ENCODE measurements at places on chromosomes 16 and 17.

GRCh38 chr16:2963723-2964474 is at the start of gene KREMEN2:
Gene KREMEN2, plus strand, starts transcription at chr16:2964275. Its CDS starts 246 bp downstream, at chr16:2964521.
- no peak for DNase-seq

- DNase-seq, result no peak
Observed at GRCh38 chr17:57678393-57678792, 66.7 kb downstream of the CCDC182 start.

DNA sequence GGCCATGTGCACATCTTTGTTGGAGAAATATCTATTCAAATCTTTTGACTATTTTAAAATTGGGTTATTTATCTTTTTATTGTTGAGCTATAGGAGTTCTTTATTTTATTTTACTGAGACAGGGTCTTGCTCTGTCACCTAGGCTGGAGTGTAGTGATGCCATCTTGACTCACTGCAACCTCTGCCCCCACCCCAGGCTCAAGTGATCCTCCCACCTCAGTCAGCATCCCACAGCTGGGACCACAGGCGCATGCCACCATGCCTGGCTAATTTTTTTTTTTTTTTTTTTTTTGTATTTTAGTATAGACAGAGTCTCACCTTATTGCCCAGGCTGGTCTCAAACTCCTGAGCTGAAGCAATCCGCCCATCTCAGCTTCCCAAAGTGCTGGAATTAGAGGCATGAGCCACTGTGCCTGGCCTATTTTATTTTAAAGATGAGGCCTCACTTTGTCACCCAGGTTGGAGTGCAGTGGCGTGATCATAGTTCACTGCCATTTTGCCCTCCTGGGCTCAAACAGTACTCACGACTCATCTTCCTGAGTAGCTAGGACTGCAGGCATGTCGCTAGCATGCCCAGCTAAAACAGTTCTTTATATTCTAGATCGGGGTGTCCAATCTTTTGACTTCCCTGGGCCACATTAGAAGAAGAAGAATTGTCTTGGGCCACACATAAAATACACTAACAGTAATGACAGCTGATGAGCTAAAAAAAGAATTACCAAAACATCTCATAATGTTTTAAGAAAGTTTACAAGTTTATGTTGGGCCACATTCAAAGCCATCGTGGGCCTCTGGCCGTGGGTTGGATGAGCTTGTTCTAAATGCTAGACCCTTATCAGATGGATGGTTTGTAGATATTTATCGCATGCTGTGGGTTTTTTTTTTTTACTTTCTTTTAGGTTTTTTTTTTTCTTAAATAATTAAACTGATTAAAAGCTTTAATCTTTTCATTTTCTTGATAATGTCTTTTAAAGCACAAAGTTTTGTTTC is 13.7 kb downstream of the TENT4B start:
- no peak for DNase-seq

- no peak for DNase-seq
Observed at GRCh38 chr16:86777381-86777946, 199.1 kb downstream of the FOXL1 start.

GRCh38 chr16:89918453-89919347 is at the start of gene MC1R:
Gene MC1R, plus strand, starts transcription at chr16:89918862. Its CDS starts 397 bp downstream, at chr16:89919259.
- no peak for DNase-seq

Data from activated CD4-positive, alpha-beta T cell treated with anti-CD3 and anti-CD28 coated beads, Interleukin-2, amount 10 ng/mL, durations not matched to agents 7 days and 5 days (primary cell).